CD8-positive, alpha-beta memory T cell (primary cell): ENCODE measurements at places on chromosomes 11 and 22.

- DNase-seq = peak; percentile 24
These were observed 2.1 kb upstream of the LRRC32 start for GRCh38 chr11:76672431-76673175.

- no peak for DNase-seq
These were observed 14.0 kb downstream of the CD6 start for GRCh38 chr11:60985501-60985900.

- peak; percentile 48 for DNase-seq
These were observed 10.6 kb downstream of the LRRC51 start for GRCh38 chr11:72091292-72091691.

DNA sequence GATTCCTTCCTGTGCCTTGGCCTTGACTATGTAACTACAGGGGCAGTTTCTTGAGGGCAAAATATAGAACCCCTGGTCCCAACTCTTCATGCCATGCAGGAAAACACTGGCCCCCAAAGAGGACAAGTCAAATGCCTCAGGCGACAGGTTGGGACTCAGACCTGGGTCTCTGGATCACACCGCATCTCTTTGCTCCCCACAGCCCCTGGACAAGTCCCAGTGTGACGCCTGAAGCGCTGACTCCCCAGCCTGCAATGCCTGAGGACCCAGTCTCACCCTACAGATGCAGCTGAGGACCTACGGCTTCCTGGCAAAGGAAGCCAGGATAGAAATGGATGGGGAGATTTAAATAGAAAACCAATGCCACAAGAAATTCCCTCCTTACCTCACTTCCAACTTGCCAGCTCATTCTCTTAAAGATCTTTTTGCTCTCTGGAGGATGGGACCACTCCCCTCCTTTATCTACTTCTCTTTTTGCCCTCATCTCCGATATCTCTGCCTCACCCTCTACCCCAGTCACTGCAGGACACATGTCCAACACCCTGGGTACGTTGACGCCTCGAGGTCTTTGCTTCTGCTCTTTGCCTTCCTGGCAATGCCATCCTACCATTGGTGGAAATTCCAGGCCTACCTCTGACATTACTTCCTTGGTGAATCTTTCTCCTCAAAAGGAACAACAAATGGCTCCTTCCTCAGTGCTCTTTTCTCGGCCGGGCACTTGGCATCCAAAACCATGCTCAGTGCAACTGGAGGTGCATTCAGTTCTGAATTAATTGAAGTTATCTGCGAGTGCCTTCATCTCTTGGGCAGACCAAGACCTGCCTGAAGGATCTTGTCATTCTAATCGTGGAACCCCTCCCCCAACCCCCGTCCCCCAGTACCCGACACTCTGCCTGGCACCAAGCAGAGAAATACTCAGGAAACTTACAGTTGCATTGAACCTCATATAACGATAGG is 2.0 kb upstream of the PRDM11 start:
- no peak for DNase-seq

GRCh38 chr11:110858547-110858921 is 146.3 kb upstream of the ARHGAP20 start:
- no peak for DNase-seq

DNA sequence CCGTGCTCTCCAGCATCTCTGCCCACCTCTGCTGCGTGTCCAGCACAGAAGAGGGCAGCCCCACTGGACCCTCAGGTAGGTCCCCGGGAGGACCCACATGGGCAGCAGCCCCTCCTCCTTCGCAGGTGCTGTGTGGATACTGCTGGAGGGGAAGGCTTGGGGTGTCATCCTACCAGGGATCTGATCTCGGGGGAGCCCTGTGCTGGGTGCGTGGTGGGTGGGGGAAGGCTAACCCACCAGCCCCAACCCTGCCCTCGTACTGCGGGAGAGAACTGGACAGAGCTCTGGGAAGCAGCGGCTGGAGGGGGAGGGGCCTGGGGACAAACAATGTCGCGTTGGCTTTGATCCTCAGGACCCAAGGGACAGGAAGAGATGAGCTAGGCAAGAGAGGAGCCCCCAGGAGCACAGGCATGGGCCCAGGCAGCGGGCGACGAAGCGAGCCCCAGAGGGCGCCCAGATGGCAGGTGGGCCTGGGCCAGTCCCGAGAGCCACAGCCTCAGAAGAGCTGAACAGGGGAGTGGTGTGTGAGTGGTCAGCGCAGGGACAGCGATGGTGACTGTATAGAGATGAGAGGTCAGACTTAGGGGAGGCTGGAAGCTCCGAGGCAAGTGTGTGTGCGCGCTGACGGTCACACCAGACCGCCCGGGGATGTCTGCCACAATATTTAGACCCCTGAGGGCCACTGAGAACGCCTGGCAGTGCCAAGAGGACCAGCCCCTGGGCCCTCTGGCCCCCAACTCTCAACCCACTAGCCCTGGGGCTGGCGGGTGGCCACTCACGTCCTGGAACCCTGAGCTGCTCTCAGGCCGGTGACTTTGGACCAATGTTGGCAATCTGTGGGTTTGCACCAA is 1.4 kb upstream of the PIM3 start:
- DNase-seq = no peak

GRCh38 chr22:26753125-26753862 is 95.9 kb downstream of the MIAT start:
- no peak for DNase-seq

GRCh38 chr11:69263736-69264052 is 30.3 kb upstream of the MYEOV start:
- DNase-seq = no peak

DNA sequence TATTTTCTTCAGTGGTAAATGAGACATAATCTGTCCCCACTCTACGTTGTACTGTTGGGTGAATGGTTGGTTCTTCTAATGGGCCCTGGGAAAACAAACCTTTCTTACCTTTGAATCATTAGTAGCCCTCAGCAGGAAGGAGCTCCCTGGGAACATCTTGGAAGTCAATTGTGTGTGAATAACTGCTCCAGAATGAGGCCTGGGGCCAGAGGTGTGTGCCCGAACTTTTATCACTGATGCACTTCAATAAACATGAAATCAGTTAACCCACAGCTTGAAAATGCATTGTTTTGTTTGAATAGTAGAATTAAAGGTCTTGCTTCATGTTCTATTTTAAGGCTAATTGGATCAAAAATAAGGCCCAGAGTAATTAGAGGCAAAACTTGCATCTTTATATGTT is 67.1 kb downstream of the NAV2 start:
- DNase-seq = no peak

GRCh38 chr22:45807156-45807915 is 135.7 kb downstream of the ATXN10 start:
- DNase-seq = no peak

GRCh38 chr11:29018631-29019030 is 910.4 kb downstream of the METTL15 start:
- DNase-seq = no peak

- DNase-seq = no peak
These were observed 108.6 kb downstream of the INSC start for GRCh38 chr11:15223318-15223717.

DNA sequence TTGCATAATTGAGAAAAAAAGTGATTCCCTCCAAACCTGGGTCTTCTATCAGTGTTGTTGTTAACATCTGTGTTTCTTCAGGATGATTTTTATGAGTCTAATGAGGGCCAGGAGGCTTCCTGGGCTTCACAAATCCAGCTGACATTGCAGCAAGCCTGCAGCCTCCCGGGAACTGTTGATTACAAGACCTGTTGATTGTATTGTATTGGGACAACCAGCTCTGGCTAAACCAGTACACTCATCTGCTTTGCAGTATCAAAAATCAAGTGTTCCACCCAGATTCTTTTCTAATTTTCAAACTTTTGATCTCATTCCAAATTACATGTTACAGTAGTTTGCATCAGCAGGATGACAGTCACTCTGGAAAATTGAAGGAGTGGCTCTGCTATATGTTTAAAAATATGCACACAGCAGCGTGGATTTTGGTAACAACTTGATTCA is 16.1 kb upstream of the PRSS23 start:
- no peak for DNase-seq

- DNase-seq = no peak
These were observed 27.4 kb upstream of the GRIA4 start for GRCh38 chr11:105582497-105582896.

DNA sequence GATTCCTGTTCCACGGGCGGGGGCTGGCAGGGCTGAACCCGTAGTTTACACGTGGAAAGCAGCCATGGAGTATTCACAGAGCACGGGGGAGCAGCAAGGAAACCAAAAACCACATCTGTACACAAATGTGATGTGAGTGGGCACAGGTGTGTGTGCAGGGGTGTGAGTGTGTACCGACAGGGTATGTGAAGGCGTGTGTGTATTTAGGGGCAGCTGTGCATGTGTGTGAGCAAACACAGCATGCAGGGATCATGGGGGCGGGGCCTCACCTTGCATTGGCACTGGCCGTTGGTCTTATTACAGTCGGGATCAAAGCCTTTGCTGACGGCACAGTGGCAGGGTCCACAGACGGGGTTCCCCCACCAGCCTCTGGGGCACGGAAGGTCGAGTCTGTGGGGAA is 58.4 kb downstream of the TRMU start:
- DNase-seq = peak; percentile 25

- DNase-seq = no peak
These were observed 922.1 kb downstream of the OPCML start for GRCh38 chr11:132610216-132610615.

GRCh38 chr11:119772641-119773415 is 43.8 kb upstream of the NECTIN1 start:
- no peak for DNase-seq

DNA sequence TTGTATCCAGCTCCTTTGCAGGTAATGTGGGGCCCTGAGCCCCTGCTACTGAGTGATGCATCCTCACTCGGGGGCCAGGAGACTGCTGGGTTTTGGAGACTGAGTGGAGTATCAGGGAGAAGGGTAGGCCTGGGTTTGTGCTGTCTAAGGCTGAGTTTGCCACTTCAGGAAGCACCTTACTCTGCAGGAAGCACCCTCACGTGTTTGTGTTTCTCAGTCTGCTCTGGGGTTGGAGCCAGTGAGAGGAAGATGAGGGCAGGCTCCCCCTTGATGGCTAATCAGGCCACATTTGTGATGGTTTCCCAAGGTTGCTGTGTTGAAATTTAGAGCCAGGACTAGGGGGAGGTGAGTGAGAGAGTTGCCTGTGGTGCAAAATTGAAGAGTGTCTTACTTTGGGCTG is 13.7 kb upstream of the THY1 start:
- DNase-seq = no peak

DNA sequence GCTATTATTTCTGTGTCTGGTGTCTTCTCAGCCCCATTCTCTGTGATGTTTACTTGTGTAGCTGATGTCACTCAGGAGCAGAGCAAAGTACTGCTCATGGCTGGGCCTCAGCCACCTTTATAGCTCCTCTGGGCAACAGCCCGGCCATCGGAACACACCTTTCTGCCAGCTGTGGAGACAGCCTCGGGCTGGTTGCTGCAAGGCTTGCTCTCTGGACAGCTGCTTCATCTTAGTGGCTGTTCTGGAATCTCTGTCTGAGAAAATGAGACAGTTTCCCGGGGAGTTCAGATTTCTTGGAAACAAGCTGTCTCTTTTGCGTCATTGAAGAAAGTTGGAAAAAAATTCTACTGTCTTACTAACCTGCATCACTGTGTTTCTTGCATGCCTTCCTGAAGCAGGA is 20.0 kb downstream of the THY1 start:
- no peak for DNase-seq

GRCh38 chr22:25775531-25775930 is 33.5 kb downstream of the MYO18B start:
- DNase-seq = no peak

GRCh38 chr22:45451972-45452371 is 38.5 kb downstream of the RIBC2 start:
- no peak for DNase-seq

DNA sequence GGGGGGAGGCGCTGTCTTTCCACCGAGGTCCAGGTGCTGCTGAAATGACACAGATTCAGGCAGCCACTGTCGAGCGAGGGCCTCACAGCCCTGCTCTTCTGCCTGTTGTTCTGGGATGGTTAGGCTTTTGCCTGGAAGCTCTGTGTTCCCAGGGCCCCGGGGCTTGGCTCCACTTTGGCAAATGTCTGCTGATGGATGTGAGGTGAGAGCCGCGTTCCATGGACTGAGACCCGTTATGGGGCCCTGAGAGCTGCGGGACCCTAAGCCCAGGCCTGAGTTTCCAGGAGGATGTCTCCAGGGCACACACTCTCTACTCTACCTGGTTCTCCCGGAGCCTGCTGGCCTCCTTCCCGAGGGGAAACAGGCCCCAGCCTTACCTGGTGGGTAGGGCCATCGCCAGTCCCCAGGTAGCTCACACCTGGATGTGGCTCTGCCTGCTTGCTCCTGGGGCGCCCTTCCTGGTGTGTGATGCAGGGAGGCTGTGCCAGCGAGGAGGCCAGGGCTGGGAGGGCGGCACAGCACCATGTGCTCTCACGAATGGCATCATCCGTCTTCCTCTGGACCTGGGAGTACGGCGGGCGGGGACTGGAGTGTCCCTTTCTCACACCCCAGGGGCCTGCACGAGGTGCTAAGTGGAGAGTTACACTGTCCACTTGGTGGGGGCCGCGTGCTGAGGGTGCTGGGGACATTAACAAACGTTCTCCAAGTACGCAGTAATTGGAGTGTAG is 435.5 kb downstream of the TBC1D22A start:
- DNase-seq = no peak

GRCh38 chr22:42173183-42173926 is 42.7 kb upstream of the CYP2D6 start:
- DNase-seq = no peak

- no peak for DNase-seq
These were observed 48.3 kb downstream of the LIF start for GRCh38 chr22:30198152-30198825.

- no peak for DNase-seq
These were observed 321.0 kb downstream of the TBC1D22A start for GRCh38 chr22:47083379-47083986.

GRCh38 chr11:47161890-47162289 is 14.8 kb downstream of the ARFGAP2 start:
- no peak for DNase-seq

DNA sequence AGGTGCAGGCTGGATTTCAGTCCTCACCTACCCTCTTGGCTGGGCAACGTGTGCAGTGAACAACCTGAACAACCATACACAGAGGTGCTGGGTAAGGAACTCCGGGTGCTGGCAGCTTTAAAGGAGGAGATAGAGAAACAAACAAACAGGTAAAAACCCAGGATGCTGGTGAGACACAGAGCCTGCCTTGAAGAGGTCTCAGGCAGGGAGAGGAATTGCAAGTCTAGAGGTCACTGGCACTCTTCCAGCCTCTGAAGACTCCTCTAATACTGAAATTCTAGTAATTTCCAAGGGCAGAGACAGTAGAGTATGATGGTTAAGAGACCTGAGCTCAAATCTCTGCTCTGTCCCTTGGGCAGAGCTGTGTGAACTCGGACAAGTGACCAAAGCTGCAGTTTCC is 192.5 kb downstream of the CEP164 start:
- DNase-seq = no peak

GRCh38 chr11:108857382-108857781 is 192.5 kb downstream of the DDX10 start:
- DNase-seq = no peak

DNA sequence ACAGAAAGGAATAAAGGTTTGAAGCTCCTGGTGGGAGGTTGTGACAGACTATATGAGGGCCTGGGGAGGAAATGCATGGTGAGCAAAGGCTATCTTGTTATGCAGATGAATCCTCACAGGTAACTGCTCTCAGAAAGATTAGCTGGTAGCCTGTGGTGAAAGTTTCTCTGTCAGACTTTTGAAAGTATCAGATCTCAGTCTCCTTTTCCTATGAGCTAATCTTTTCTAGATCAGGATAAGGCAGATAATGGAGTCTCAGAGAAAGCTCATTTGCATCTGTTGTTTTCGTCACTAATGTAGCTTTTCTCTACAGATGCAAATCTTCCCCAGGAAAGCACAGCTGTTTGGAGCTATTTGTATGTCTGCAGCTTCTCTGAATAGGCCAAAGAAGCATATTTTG is 21.0 kb upstream of the OR6X1 start:
- no peak for DNase-seq

GRCh38 chr11:35064114-35064800 is 74.7 kb upstream of the CD44 start:
- no peak for DNase-seq
